ENCODE measurements at places on chromosomes 6 and 20. TPM values are rescaled to one million over a fixed set of nuclear protein-coding genes. Genes with fewer than 3 reads are reported as not detected.

Gene CAGE1
- not detected for total RNA-seq

Gene DPPA5
- not detected for total RNA-seq

Gene ME1
- 3.5 TPM for total RNA-seq

Gene SLC4A11
- total RNA-seq, result 27.2 TPM

Gene PRICKLE4
- 2.3 TPM for total RNA-seq

Gene ID4
- total RNA-seq, result 6.3 TPM

GRCh38 chr6:105757512-105758200 is 328.5 kb upstream of the PRDM1 start:
- peaks cover 2% of the 10 kb centered on the region for H3K27me3 ChIP-seq
- no peak overlapping the region for H3K27ac ChIP-seq
- H3K36me3 ChIP-seq, result no peaks in the 10 kb centered on the region
- no peaks in the 10 kb centered on the region for H3K4me1 ChIP-seq

Gene GRM1
- 0.17 TPM for total RNA-seq

Gene BPIFA1
- total RNA-seq, result not detected
